Fibroblast of skin of left quadriceps (primary cell): ENCODE measurements at places on chromosomes 1 and 21.

DNA sequence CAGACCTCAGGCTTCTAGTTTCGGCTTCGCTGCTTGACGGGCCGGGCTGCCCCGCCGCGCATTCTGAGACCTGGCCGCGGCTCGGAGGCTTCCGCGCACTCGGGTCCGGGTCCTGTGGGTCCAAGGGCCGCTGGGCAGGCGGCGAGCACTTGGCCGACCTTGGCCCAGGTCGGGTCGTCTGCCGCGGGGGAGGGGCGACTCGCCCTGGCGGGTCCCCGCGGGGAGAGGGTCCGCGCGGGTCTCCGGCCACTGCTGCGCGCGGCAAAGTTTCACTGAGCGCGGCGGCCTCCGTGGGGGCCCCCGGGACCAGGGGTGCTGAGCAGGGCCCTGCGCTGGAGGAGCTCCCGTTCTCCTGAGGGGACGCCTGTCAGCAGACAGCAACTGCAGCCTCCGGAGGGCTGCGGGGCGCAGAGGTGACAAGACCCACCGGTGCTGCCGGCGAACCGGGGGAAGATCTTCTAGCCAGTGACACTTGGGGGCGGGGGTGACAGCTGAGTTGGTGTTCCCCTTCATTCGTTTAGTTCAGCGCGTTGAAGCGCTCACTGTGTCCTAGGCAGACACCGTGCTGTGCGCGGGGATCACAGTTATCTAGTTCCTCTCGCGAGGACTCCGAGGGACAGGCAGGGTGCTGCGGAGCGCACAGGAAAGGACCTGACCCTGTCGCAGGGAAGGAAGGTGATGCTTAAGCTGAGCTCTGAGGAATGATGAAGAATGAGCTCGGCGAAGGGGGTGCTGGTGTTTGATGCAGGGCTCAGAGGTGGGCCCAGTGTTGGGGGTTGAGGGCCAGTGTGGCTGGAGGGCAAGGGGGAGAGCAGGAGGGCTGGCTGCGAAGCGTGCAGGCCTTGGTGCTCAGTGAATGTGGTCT is 725 bp downstream of the MTFR1L start:
- no peak for DNase-seq

DNA sequence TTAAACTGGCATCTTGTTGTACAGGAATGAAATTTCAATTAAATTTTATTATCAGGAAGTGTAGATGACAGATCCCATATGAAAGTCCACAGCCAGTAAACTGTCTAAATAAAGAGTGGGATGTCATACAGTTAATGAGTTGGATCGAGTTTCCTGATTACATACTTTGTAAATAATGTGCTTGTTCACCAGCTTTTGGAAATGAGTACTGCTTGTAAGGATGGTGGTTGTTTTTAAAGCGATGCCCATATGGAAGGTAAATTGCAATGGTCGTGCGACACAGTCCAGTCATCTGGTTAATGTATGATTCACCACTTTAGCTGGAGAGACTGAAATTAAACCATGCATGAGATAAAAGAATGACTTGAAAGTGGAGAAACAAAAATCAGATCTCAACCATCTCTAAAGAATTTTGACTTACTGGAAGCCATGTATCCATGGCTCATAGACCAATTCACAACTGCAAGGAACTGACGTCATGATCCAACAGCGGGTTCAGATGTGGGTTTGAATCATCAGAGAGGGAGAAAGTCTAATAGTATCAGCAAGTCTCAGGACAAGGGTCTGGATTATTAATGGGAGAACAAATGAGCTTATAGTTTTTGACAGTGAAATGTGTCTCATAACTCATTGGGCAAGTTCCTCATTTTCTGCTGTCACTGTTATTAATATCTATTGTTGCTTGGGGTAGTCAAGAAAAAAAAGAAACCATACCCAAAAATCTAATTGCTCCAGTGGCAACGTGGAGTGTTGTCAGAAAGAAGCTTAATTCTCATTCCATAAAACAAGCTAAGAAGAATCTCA is 49.0 kb downstream of the MAP10 start:
- peak; percentile 72 for DNase-seq

GRCh38 chr1:242524571-242525359 is at the start of gene PLD5:
Gene PLD5, minus strand, starts transcription at chr1:242524697.
- DNase-seq = no peak

DNA sequence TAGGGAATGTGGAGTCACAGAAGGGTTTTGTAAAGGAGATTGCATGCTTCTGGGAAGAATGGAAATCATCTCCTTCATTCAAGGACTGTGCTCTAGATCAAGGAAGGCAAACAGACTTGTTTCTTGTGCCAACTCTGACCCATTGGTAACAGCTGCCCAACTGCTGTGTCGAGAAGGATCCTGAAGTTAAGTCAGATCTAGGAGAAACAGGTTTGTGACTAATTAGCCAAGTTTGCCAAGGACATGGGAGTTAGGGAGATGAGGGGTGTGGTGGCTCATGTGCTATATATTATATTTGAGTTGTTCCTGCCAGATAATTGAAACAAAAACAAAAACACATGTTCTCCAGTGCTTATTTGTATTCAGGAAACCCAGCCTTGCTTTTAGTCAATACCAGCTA is 251.2 kb upstream of the USP24 start:
- DNase-seq = no peak

DNA sequence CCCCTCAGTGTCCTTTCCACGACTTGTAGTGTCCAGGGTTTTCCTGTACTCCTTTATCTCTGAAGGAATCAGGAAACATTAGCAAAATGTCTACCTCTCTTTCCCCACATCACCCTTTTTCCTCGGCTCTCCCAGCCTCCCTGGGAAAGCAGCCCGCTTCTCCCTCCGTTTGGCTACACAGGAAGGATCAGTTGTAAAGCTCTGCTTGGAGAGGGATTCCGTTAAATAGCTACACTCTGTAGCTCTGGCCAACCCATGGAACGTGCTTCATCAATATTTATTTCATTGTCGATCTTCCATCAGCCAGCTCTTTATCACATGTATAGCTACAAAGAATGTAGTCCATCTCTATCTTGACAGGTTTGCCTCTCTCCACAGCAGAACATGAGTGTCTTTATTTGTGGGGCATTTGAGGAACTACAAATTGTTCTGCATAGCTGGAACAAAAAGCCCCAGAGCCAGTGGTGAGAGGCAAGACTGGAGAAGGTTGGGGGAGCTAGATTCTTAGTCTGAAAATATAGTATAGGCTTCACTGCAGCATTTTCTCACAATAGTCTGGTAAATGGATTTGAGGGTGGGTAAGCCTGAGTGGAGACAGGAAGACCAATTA is 191.8 kb downstream of the SLC35F3 start:
- no peak for DNase-seq

GRCh38 chr1:51962486-51963356 is 27.8 kb downstream of the RAB3B start:
- no peak for DNase-seq

DNA sequence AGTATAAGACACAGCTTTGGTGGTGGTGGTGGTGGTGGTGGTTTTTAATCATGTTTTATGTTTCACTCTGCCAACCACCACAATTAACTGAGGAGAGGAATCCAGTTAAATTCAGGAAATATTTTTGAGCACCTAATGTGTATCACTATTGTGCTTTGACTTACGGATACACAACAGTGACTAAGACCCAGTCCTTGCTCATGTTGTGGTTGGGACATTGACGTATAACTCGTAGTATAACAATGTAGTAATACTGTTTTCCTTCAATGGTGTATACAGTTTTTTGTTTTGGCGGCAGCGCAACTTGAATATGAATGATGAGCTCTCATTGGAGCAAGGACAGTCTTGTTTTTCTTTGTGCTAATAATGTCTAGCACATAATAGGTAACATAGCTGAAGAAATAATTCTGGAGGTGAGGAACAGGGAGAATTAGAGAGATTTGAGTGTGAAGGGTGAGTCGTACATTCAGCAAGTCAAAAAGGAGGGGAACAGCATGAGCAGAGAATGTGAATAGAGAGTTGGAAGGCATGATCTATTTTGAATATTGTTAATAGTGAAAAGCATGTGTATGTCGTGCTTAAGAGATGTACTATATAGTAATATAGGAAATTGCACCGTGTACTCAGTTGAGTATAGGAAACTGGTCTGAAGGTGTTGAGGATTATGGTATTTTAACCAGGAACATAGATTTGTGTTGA is 5.5 kb downstream of the CACYBP start:
- DNase-seq = no peak

DNA sequence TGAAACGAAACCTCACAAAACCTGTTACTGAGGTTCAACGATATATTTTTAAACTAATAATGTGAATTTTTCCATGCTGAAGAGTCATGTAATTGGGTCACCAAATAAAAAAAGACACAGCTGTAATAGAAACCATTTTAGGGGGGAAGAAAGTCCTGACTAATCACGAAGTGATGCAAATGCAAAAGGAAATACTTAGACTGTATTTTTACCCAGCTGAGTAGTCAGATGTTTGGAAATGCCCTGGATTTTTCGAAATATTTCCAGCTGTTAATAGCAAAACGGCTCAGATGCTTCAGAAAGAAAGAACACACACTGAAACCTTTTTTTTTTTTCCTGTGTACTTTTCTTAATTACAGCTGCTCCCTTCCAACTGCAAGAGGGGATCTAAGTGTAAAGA is 210.3 kb downstream of the SETD4 start:
- DNase-seq = peak; percentile 52

GRCh38 chr1:3069491-3070308 is 697 bp downstream of the PRDM16 start:
- DNase-seq = peak; percentile 39

DNA sequence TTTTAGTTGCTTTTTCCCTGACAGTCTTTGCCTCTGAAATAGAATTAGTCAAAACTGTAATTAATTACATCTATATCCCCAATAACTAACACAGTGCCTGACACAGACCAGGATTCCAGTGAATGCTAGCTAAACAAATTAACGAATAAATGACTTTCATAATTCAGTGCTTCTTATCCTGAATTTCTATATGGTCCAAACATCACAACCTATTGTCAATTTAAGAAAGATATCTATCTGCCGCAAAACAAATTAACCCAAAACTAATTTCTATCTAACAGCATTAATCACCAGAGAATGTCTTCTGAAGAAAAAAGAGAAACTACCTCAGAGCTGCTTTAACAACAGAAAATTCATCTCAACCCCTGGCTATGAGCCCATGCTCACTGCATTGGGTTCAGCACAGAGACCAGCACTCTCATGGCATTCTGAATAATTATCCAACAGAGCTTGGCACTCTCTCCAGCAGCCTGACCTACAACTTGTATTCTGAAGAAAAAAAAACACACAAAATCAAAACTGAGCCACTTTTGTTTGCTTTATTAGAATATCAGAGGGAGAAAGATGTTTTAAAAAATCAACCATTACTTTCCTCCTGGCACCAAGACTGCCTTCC is 547.3 kb upstream of the BEND5 start:
- DNase-seq = no peak

DNA sequence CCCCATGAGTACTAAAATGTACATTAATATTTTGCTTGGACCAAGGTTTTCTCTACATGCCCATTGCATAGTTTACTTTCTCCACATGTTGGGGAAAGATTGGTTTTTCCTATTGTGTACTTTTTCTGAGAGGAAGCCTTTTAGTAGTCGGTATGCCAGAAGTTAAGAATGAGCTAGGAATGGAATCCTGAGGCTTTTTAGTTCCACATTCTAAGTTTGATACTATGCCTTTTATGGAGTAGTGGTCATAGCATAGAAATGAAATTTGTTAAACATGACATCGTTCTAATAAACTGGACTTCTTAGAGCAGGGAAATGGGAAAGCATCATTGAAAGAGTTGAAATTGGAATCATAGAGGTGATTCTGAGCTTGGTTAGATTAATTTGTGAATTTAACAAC is 64.3 kb downstream of the BCL9 start:
- no peak for DNase-seq

GRCh38 chr1:220680085-220680687 is 10.0 kb upstream of the C1orf115 start:
- DNase-seq = no peak

GRCh38 chr1:88593358-88593757 is 90.7 kb upstream of the PKN2 start:
- DNase-seq = no peak

DNA sequence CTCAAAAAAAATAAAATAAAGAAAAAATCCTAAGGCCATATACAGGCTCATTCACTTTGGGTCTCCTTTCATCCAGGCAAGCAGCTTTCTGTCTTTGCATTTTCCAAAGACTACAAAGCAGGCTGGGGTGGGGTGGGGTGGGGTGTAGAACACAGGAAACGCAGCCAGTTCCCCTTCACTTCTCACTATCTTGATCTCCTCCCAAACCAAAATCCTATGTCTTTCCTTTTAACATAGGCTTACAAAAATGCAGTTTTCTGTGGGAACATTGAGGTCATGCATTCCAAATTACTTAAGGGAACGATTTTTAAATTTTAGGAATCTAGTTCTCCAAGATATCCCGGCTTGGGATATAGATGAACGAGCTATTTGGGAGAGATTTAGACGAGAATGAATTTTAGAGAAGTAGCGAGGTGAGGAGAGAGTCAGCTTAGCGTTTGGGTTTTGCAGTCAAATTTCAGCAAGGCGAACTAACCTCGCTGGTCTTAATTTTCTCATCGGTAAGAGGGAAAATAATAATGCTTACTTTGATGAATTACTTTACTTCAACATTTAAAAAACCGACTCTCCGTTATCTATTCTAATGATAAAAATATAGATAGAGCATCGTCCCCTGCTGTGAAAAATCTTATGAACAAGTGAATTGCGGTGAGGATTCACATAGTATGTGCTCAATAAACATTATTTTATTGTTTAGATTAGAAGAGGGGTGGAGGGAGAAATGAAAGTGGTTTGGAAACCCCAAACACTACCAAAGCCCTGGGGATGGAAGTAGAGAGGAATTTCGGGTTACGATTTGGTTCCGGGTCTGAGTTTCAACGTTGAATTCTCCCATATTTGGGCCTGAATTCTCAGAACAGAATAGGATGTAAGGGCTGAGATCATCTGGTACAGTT is 735 bp upstream of the STX12 start:
- peak; percentile 18 for DNase-seq

DNA sequence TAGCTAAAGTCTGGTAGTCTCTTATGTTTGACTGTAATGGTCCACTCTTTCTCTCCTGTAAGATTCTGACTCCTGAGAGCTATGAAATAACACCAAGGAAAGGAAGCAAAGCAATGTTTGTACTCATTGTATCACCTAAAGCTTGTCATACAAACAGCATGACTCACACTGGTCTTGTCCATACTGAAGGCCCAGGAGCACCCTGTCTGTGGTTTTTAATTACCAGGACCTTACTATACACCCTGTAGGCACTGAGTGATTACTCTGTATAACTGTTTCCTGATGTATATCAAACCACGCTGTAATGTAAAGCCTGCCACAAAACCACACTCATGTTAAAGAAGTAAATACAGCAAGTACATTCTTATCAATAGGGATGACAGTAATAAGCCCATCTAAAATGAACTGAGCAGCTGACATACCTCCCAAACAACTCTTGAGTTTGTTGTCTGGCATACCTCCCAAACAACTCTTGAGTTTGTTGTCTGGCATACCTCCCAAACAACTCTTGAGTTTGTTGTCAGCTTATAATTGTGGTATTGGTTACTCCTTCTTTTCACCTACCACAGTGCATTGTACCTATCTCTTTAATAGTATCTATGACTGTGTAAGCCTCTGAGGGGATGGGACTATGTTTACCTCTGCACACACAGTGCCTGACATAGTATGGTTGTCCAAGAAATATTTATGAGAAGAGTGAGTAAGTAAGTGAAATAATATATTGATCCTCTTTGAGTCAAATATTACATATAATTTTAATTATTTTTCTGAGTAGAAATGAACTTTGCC is 11.6 kb upstream of the TNFSF18 start:
- peak; percentile 87 for DNase-seq

- DNase-seq = no peak
These were observed 35.9 kb downstream of the RAP1GAP start for GRCh38 chr1:21633141-21633755.
